Right ventricle myocardium superior (tissue), 1 donor: ENCODE measurements at places on chromosomes 1 and 21. TPM values are rescaled to one million over a fixed set of nuclear protein-coding genes. Genes with fewer than 3 reads are reported as not detected.

- no peak for DNase-seq
These were observed 127.9 kb downstream of the ELAVL4 start for GRCh38 chr1:50236656-50237055.

C1orf232 gene
- not detected for total RNA-seq

GRCh38 chr1:87117761-87118368 lies 203.4 kb downstream of the HS2ST1 start:
- DNase-seq = no peak

DNA sequence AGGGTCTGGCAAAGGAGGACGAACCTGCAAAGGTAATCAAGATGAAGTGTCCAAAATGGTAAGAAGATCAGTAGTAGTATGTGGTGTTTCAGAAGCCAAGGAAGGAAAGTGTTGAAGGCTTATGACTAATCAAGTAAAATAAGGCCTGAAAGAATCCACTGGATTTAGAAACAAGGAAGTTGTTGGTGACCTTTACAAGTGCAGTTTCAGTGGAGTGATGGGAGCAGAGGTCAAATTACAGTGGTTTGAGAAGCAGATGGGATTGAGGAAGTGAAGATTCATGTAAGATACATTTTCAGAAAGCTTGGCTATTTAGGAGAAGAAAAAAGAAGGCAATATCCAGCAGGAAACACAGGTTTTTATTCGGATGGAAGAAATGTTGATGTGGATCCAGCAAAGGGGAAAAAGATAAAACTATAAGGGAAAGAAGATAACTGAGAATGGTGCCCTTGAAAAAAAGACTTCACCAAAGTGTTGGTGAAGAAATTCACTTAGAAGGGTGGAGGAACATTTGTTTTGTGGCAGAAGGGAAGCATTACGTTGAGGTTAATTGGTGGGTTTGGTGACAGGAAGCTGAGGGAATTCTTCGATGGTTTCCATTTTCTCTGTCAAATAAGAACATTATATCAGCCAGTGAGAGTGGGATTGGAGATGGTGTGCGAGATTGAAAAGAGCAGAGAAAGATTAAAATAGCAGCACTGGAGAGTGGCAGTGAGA lies 2.1 kb downstream of the ARMH1 start:
- no peak for DNase-seq

- DNase-seq = peak; percentile 46
These were observed 808 bp downstream of the MAP3K21 start for GRCh38 chr1:233328142-233328921.

DNA sequence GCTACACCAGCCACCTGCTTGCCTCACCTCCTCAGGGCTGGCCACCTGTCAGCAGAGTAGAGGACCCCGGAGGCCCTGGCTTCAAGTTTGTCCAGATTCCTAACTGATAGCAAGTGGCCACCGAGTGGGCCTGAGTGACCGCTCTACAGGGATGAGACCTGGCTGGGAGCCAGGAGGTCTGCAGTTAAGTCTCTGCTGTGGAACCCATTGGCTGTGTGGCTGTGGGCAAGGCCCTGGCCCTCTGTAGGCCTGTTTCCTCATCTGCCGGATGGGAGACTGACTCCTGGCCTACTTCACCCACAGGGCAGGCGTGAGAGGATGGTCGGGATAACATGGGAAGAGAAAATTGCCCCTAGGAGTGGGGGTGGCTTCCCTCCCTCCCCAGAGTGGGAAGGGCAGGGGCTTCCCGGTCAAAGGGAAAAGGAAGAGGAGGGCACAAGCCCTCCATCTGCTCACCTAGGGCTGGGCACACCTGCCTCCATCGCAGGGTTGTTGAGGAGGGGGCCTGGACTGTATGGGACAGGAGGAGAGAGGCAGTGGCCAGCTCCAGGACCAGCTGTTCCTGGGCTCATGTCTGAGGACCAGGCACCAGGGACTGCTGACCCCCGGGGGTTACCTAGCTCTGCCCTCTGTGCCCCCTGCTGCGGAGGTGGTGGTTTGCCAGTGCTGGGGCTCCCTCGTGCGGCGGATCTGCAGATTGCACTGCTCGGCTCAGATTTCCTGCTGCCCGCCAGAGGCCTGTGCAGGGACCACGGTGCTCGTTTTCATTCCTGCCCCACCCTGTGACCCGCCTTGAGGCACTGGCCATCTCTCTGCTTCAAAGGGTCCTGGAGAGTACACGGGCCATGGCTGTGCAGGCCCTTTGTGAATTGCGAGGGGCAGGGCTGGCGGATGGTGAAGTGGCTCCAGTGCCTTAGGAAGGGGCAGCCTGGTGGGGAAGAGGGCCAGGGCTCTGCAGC lies 9.1 kb upstream of the MTFR1L start:
- peak; percentile 88 for DNase-seq

GRCh38 chr21:33931799-33932390 lies 16.3 kb upstream of the ATP5PO start:
- no peak for DNase-seq

CITED4 gene
- 43.6 TPM for total RNA-seq

GRCh38 chr1:16218014-16218673 lies 5.7 kb upstream of the ARHGEF19 start:
- no peak for DNase-seq

DNA sequence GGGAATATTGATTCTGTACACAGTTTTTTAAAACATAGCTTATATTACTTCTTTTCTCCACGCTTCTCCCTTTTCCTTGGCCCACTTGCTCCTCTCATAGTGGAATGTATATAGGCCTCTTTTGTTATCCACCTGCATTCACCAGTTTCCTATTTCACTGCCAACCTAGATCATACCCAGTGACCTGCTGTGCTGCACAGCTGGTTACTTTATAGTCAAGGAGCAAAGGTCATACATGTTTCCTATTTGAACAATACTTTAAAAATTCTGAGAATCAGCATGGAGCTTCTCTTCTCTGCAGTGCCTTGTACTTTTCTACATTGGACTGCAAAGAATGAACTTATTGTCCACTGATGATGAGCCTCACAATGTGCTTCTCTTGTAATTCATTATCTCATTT lies 4.3 kb upstream of the SLC35D1 start:
- DNase-seq = no peak
